IPS-NIHi11 (cell line): ENCODE measurements at places on chromosomes 16 and 17.

GRCh38 chr17:59505610-59506276, 59.7 kb upstream of the DHX40 start:
- DNase-seq: peak; percentile 20

- DNase-seq: no peak
Measured at GRCh38 chr17:13640551-13640950, 38.8 kb upstream of the HS3ST3A1 start.

DNA sequence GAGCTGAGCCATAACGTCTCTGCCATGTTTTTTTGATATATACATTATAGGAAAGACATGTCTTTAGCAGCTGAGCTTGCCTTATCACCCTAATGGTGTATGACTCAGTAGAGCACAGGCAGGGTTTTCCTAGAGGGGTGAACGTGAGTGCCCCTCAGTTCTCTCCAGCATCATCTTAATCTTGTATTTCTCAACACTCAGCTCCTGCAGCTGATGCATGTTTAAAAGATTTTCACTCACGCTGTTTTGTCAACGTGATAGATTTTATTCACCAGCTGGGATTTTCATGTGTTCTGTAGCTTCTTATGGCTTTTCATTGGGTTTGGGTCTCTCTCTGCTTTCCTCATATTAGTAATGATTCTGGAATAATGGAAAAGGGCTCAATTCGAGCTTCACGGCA, 186.0 kb upstream of the PMFBP1 start:
- DNase-seq: no peak

GRCh38 chr16:88047462-88047861, 96.2 kb downstream of the BANP start:
- DNase-seq: no peak

- DNase-seq: no peak
Measured at GRCh38 chr16:57878586-57878985, 76.3 kb upstream of the KIFC3 start.

DNA sequence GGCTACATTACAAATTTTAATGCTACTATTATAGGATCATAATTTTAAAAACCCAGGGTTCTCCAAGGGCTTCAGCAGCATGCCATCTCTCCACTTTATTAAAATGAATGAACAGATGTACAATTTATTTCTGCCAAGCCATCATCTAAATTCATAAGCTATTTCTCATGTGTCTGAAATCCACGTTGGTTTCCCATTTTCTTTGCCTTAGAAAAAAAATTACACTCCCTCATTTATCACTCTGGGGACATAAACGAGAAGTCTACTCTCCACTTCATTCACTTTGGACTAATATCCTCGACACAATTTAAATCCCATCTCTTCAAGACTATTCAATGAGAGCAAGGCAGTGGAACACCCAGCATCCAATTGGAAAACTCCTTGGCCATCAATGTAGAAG, 178.4 kb upstream of the HSBP1 start:
- no peak for DNase-seq

DNA sequence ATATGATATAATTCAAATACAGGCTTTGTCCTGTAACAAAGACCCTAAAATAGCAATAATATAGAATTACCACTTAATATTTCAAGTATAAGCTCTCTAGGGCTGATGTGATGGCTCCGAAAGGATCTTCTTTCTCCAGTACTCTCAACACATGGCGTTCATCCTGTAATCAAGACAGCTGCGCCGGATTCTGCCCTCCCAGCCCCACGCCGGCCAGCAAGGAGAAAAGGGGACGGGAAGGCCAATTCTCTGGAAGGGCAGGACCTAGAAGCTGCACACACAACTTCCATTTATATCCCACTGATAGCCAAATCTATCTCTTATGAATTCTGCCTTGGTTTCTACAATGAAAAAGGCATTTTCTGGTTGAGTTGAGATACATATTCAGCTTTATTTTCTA, 32.0 kb downstream of the CCDC182 start:
- no peak for DNase-seq

GRCh38 chr16:55532227-55532626, 23.4 kb downstream of the LPCAT2 start:
- DNase-seq: no peak

GRCh38 chr16:51343411-51343810, 192.3 kb upstream of the SALL1 start:
- no peak for DNase-seq

DNA sequence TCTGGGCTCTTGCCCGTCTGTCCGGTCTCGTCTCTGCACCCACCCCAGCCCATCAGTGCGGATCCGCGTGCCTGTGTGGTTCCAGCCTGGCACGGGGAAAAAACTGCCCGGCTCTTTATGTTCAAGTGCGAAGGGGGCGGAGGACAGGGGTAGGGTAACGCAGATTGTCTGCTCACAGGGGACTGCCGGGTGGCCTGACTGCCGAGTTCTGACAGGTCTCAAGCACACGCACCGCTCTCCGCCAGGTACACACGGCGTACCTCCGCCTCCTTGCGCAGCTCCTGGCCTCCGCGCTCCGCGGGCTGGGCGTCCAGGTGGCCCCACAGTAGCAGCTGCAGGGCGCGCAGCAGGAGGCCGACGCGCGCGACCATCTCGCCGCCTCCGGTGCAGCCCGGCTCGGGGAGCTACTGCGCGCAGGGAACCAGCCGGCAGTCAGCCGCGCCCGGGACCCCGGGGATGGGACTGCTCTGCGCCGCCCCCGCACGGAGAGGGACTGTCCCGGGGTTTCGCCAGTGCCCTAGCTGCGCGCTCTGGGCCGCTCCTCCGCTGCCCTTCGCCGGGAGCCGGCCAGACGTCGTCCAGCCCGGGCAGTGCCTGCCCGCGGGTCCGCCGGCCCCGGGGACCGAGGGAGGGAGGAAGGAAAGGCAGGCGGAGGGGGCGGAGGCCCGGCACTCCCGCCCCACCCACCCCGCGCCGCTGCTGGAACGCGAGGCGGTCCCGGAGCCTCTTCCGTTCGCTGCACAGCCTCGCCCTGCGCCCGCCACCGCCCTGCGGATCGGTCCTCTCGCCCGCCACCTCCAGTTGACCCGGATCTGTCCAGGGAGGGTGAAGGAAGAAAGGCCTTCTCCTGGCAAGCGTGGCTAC, at the start of gene MMP28:
Gene MMP28 (minus strand): TSS at position 635 of the 864 bp plus-strand sequence. CDS start 264 bp downstream, at position 371.
- peak; percentile 82 for DNase-seq

DNA sequence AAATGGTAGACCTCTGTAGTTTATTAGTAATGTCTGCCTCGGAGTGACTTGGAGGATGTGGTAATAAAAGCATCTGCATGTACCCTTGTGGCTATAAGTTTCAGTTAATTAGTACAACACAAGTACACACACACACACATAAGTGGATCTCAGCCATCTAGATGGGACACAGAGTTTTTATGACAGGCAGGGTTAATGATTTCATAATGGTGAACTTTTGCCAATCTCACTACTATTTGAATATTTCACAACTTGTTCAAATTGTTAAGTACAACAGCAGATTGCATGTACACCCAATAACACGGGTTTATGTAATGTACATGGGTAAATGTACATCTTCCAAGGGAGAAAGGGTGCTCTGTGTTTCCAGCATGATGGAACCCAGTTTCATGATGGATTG, 511.3 kb upstream of the HSBP1 start:
- DNase-seq: no peak

DNA sequence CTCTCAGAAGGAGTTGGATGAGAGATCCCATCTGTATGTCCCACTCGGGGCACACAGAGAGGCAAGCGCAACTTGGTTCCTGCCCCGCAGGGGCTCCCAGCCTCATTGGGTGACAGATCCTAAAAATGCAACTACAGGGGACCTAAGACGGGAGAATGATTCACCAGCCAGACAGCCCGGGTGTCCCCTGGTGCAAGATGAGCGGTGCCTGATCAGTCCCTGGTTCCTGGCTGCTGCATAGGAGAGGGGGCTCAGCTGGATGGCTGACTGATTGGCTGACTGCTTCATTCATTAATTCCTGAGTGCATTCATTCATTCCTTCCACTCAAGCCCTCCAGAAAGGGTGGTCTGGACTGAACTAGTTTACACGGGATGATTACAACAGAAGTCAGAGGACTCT, 22.0 kb downstream of the WNT3 start:
- no peak for DNase-seq
